ENCODE measurements at places on chromosomes 11 and 22.

- no peak for DNase-seq
These were observed 2.7 kb downstream of the PITPNM1 start for GRCh38 chr11:67502328-67502979.

DNA sequence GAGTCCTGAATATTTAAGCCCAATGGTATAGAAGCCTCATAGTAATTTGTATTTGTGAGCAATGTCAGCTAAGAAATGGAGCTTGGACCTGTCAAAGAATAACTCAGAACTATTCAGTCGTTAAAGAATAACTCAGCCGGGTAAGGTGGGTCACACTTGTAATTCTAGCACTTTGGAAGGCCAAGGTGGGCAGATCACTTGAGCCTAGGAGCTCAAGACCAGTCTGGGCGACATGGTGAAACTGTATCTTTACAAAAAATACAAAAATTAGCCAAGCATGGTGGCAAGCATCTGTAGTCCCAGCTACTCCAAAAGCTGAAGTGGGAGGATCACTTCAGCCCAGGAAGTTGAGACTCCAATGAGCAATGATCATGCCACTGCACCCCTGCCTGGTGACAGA, 1526.5 kb downstream of the LRRC4C start:
- no peak for DNase-seq

DNA sequence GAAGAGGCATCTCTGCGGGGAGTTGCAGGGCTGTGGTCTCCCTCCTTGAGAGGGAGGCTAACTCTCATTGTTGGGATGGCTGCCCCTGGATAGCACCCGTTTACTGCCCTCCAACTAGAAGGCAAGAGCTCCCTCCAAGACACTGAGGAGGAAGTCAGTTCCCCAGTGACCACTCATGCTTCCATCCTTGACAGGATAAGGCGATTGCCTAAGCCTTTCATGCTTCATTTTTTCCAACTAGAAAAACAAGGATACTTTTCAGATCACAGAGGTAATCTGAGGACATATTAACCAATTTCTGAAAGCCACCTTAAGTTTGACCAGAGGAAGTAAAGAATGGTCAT, 186.6 kb downstream of the MAML2 start:
- DNase-seq, result no peak

- DNase-seq, result no peak
These were observed 6.0 kb upstream of the SLC37A2 start for GRCh38 chr11:125056931-125057692.

GRCh38 chr11:60910281-60910687, 3.7 kb upstream of the TMEM109 start:
- DNase-seq, result no peak

GRCh38 chr11:103792981-103793468, 243.4 kb upstream of the DDI1 start:
- DNase-seq, result no peak
